ENCODE measurements at places on chromosomes 5 and 9. TPM values are rescaled to one million over a fixed set of nuclear protein-coding genes. Genes with fewer than 3 reads are reported as not detected.

The FOXI1 gene
- not detected for total RNA-seq

The EPB41L4B gene
- 18.9 TPM for total RNA-seq

The KIAA1958 gene
- total RNA-seq, result 34.0 TPM

DNA sequence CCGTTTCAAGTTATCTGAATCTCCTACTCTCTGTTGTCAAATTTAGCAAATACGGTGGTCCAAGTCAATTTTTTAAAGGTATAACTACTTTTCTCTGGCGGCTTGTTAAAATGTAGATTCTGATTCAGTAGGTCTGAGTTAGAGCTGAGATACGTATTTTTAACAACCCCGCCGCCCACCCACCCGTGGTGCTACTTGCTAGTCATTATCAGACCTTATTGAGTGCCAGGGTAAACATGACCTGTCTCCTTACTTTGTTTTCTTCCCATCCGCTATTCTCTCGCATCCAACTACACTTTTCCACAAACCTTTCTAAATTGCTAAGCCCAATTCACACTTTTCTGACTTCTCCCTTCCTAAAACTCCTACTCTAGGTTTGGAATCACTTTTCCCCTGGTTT is 694 bp upstream of the PLAA start:
- DNase-seq, result no peak

DNA sequence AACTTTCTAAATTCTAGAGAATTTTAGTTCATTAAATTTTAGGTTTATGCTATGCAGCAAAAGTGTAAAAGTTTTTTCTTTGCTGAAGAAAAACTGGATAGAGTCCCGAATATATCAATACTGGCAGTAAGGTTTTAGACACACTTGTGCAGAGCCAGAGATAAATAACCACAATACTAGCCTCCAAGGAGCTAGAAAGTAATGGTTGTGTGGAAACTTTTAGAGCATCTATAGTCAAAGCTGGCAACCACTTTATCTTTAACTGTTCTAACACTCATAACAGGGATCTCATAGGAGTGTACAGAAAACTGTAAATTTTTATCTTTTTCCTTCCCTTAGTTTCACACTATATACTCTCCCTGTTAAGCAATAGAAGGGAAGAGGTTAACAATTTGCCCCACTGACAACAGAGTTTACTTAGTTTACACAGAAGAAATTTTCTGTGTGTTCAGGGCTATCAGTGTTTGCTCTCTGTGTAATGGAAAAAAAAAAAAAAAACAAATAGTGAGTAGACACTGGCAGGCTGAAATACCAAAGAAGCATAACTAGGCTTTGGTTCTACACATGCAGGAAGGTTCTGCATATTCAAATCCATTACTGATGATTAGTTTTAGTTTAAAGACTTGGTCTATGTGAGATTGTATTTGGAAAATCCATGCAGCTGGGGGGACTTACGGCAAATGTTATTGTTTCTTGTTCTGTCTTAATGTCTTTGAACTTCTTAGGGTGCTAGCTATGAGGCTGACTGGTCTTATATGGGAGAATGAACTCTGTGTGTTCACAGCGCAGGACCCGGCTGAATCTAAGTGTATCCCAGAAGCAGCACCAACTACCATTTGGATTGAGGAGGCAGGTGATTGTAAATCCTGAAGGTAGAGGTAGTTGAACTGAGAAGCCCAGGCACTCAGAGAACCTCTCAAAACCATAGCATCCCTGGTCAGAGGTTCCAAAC is 187.6 kb downstream of the PCSK1 start:
- DNase-seq, result no peak
